ENCODE measurements at places on chromosomes 2 and 18. TPM values are rescaled to one million over a fixed set of nuclear protein-coding genes. Genes with fewer than 3 reads are reported as not detected.

Gene ACMSD
- not detected for total RNA-seq

Gene SPATS2L
- total RNA-seq = 27.8 TPM

Gene SERPINB13
- total RNA-seq = not detected

Gene AGXT
- 0.67 TPM for total RNA-seq

Gene CACNB4
- 0.25 TPM for total RNA-seq

Gene RAPGEF4
- 21.2 TPM for total RNA-seq

Gene SCN7A
- total RNA-seq = 0.42 TPM

Gene COL6A3
- total RNA-seq = 4.1 TPM

Gene GPR17
- total RNA-seq = not detected
